T-helper 17 cell (primary cell): ENCODE measurements at places on chromosomes 7 and 10. TPM values are rescaled to one million over a fixed set of nuclear protein-coding genes. Genes with fewer than 3 reads are reported as not detected.

Gene CALML5
- not detected for total RNA-seq

DNA sequence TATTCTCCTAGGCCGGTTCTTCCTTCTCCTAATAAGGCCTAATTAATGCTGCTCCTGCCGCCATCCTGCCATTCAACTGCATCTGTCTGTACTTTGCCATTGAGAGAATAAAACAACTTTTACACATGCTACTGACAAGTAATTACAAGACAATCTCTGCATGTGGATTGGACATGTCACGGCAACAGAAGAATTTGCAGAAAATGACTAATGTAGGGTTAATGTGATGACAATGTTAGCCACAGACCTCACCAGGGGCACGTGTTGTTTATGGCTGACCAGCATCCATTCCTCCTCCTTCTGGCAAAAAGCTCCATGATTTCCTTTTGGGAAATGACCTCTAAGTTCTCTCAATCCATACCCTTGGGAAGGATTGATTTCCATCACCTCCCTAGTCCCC is 58.0 kb downstream of the NEBL start:
- H3K27ac ChIP-seq: no peak overlapping the region
- DNase-seq: no peak
- no peaks in the 10 kb centered on the region for H3K36me3 ChIP-seq
- no peaks in the 10 kb centered on the region for H3K27me3 ChIP-seq

GRCh38 chr7:55272328-55272727 is 92.8 kb upstream of the LANCL2 start:
- H3K27me3 ChIP-seq: peaks cover 39% of the 10 kb centered on the region
- peaks cover 4% of the 10 kb centered on the region for H3K36me3 ChIP-seq
- DNase-seq: no peak

GRCh38 chr10:5981529-5981928 is 4.2 kb upstream of the IL15RA start:
- H3K27me3 ChIP-seq: peaks cover 4% of the 10 kb centered on the region
- no peaks in the 10 kb centered on the region for H3K36me3 ChIP-seq
- DNase-seq: no peak
- peaks cover 5% of the 10 kb centered on the region for H3K4me1 ChIP-seq
- H3K27ac ChIP-seq: no peak overlapping the region

DNA sequence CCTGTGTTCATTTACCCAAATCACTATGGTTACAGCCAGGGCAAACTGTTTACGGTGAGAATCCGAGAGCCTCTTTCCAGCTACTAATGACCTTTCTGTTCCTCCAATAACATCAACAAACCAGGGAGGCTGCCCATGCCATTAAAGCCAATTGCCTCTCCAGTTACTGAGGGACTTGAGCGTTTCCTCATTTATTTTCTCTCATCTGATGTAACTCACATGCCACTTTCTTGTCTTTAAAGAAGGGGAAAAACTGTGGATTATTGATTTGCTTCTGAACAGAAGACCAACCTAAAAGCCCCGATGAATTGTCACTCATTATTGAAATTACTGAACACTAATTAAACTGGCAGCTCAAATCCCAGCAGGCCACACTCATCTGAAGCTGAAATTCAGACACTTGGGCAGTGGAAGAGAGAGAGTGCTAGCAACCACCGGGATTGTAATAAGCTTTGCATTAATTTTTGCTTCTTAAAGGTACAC is 595.8 kb upstream of the MKI67 start:
- no peak overlapping the region for H3K27ac ChIP-seq
- DNase-seq: no peak
- H3K27me3 ChIP-seq: no peaks in the 10 kb centered on the region
- no peaks in the 10 kb centered on the region for H3K36me3 ChIP-seq
- H3K4me3 ChIP-seq: no peak overlapping the region
